ENCODE measurements at places on chromosomes 16 and 17. TPM values are rescaled to one million over a fixed set of nuclear protein-coding genes. Genes with fewer than 3 reads are reported as not detected.

The GNGT2 gene
- total RNA-seq: 0.75 TPM

The TMEM97 gene
- total RNA-seq: 39.9 TPM

The SPATA22 gene
- total RNA-seq: not detected

The CDH3 gene
- total RNA-seq: 0.41 TPM

The FAM171A2 gene
- 2.5 TPM for total RNA-seq

The EME1 gene
- total RNA-seq: 14.9 TPM

The SLC12A3 gene
- total RNA-seq: not detected

Measured in A549 treated with Mapracorat at 1 μM for 4 hours (cell line).